Stomach (tissue), 19 donors: ENCODE measurements at places on chromosomes 4 and X. TPM values are rescaled to one million over a fixed set of nuclear protein-coding genes. Genes with fewer than 3 reads are reported as not detected.
A peak's percentile ranks its signal among the peaks of the same experiment; 100 is the strongest.

The FGFBP2 gene
- 4.9 TPM for total RNA-seq

DNA sequence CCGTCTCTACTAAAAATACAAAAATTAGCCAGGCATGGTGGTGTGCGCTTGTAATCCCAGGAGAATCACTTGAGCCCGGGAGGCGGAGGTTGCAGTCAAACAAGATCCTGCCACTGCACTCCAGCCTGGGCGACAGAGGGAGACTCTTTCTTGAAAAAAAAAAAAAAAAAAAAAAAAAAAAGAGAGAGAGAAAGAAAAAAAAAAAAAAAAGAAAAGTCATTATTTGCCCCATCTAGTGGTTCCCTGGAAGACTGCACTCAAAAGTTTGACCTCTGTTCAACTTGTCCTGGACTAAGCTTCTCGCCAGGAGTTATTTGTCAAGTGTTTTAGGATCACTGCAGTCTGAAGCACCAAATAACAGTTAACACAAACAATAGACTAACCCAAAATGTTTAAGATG lies 45.3 kb upstream of the KCTD8 start:
- no peak for DNase-seq

- DNase-seq, result no peak
Observed at GRCh38 chrX:38896724-38897298, 95.6 kb downstream of the MID1IP1 start.

DNA sequence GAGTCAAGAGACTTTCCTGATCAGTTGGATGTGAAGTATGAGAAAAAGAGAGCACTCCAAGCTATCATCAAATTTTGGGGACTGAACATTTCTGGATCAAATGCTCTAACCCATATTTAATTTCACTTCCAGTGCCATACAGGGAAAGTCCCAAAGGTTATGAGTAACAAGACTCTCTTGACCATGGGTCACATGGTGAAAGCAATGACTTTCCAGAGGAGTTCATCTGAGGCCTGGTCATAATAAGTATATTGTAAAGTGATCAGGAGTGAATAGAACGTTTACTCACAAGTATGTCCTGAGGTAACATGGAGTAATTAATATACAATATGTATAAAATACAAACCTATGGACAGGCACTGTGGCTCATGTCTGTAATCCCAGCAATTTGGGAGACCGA lies 40.7 kb upstream of the ARMCX5 start:
- DNase-seq, result no peak

The TLL1 gene
- total RNA-seq, result 27.5 TPM

The CYTL1 gene
- total RNA-seq, result not detected

- DNase-seq, result no peak
Observed at GRCh38 chrX:131565909-131566308, 22.0 kb downstream of the OR13H1 start.

- DNase-seq, result no peak
Observed at GRCh38 chr4:66123831-66124413, 453.6 kb upstream of the EPHA5 start.

GRCh38 chr4:147157860-147158701 lies 212.4 kb upstream of the TTC29 start:
- DNase-seq, result peak; percentile 75

DNA sequence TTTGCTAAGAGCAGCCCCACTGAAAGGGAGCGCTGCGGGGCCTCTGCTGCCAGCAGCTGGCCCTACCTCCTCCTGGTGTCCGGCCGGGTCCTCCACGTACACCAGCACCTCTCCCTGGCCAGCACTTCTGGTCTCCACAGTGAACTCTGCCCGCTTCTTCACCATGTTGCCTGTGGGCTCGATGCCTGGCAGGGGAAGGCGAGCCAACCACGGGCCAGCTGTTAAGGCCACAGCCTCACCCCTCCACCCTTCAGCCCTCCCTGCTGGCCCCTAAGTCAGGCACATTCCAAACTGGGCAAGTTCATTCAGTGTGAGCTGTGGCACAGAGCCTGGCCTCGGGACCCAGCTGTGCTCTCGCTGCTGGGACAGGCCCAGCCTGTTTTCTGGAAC lies 7.8 kb downstream of the FLNA start:
- no peak for DNase-seq

The HS3ST1 gene
- 1.2 TPM for total RNA-seq

DNA sequence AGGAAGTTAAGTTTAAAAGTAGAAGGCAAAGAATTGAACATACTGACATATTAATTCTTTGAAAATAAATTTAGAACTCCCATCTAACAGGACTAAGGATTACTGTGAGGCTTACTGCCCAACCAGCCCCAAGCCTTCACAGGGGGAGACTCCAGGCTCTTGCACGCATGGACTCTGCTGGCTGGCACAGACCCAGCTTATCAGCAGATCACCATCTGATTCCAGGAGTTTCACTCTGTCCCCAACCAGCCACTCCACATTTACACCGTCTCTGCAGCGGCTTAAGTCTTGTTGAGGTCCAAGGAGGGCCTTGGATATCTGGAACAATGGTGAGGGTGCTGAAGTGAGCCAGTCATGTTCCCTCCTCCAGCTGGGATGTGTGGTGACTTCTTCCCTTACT lies 16.4 kb upstream of the OTUD4 start:
- no peak for DNase-seq

- DNase-seq, result no peak
Observed at GRCh38 chrX:308821-309520, 9.6 kb downstream of the GTPBP6 start.

DNA sequence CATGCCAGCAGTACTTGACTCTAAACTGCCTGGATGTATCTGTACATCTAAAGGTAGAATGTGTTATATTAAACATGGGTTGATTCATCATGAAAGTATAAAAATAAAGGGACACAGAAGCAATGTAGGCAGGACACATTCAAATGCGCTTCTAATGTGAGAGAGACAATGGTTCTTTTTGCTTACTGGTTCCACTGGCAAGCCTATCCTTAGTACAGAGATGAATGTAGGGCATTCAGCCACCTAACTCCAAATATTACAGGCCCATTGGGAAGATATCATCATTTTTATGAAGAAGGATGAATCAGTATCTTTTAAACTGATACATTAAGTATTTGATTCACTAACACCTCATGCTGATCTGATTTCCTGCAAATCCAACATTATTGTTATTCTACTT lies 18.0 kb downstream of the CDKL2 start:
- DNase-seq, result no peak

The C1QTNF7 gene
- 20.2 TPM for total RNA-seq

DNA sequence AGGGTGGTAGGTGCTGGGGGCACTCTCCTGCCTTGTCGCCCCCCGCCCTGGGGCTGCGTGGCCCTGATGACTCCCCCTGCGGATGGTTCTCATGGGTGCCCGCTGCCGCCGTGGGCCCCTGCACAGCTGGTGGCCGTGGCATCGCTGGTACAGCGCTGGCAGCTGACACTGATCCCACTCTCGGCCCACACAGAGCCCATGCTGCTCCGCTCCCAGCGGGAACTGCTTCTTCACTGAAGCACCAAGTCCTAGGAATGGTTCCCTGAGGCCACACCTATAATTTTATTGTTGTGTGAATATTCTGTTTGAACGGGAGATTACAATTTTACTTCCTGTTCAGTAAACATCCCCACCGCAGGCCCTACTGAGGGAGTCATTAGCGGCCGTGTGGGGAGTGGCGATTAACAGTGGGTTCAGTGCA lies 138.6 kb upstream of the NKX1-1 start:
- DNase-seq, result no peak

- no peak for DNase-seq
Observed at GRCh38 chr4:13988353-13989305, 361.1 kb upstream of the BOD1L1 start.
